Dermis microvascular lymphatic vessel endothelial cell (primary cell): ENCODE measurements at places on chromosomes 11 and 22. TPM values are rescaled to one million over a fixed set of nuclear protein-coding genes. Genes with fewer than 3 reads are reported as not detected.

DNA sequence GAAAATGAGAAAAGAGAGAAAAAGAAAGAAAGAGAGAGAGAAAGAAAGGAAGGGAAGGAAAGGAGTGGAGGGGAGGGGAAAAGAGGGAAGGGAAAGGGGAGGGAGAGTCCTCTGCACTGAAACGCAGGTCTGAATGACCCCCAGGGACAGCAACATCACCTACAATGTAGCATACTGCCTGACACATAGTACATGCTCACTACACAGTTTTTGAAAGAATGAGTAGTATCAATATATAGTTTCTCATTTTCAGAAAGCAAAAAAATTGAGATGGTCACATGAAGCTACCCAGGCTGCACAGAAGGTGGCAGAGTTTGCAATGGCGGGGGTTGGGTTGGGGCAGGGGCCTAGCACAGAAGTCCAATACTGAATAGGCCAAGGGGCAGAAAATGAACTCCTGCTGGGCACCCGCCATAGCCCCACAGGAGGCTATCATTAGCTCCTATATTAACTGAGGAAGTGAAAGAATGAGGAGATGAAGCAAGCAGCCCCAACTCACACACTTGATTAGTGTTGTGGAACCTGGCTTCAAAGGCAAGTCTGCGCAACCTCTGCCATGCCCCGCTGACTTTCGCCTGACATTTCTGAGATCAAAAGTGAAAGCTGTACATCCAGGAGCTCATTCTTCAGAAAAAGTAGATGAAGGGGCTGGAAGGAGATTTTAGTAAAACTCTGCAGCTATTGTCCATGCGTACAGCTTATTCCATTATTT is 241.2 kb upstream of the SYN3 start:
- no peak for DNase-seq

DNA sequence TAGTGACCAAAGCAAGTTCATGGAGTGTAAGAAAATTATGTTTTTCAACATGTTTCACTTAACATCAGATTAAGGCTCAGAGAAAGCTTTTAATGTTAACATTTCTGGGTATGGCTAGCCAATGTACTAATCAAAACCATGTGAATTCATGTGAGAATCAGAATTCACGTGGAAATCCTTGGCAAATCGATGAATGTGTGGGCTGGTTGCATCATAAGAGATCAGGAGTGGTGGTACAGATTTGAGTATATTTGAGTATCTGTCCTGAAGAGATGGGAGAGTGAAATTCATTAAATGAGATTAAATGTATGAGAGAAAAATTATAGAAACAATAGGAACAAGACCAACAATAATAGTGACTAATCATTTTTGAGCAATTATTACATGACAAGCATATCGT is 638.6 kb upstream of the ANO5 start:
- DNase-seq, result no peak

- DNase-seq, result no peak
These were observed 10.4 kb upstream of the GRAMD4 start for GRCh38 chr22:46609724-46610201.

DNA sequence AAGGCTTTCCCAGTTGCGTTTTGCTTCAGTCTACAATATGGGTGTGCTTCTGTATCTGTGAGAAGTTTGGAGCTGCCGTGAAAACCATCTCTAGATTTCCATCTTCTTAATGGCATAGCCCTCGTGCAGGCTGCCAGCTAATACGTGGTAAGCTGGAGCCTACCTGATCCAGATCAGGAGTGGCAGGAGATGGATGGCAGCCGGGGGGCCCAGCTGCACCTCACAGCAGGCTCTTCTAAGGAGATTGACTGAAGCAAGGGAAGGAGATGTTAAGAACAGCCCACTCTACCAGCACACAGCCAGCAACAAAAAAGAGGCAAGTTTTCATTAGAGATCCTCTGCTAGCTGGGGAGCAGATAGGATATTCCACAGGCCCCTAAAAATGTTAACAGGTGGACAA is 115.5 kb downstream of the MSANTD4 start:
- no peak for DNase-seq

DNA sequence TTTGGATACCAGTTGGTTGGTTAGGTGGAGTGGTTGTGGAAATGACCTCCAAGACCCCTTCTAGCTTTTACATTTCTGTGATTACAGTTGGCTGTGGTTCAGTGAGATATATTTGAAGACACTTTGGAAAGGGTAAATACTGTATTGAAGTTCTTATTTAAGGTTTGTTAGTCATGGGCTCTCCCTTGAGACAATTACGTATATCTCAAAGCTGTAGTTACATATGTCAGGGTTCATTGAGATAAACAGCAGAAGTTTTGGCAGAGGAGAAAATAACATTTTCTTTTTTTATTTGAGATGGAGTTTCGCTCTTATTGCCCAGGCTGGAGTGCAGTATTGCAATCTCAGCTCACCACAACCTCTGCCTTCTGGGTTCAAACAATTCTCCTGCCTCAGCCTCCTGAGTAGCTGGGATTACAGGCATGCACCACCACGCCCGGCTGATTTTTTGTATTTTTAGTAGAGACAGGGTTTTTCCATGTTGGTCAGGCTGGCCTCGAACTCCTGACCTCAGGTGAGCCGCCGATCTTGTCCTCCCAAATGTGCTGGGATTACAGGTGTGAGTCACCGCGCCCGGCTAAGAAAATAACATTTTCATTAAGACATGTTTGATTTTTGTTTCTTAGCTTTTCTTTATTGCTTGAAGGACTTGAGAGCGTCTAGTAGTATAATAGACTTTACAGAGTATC is 1.9 kb downstream of the RNF121 start:
- no peak for DNase-seq

DNA sequence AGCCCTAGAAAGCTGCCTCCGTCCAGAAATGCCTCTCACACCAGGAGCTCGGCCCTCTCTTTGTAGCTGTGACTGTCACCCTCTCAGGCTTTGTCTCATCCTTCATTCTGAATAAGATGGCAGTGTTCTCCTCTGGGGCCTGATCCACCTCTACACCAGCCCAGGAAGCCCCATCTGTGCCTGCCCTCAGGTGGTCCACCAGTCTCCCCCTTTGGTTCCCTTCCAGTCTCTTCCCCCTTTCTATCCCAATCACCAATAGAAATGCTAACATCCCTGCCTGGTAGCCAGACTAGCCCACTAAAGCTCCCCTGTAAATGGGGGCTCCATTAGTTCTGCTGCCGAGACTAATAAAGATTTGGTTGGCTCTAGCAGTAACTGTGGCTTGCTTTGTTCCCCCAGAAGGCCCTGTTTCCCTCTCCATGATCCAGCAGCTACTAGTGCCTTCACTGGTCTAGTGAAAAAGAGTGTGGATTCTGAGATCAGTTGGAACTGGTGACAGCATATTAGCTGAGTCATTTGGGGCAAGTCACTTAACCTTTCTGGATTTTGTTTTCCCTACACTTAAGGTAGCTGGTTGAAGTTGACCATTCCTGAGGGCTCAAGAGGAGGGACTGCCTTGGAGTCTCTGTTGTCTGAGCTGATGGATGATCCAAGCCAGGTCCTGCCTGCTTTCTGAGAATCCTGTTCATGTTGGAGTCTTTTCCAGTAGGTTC is 16.2 kb downstream of the PLEKHB1 start:
- no peak for DNase-seq

FADS2 gene
- total RNA-seq, result 57.7 and 114 TPM in 2 replicates
